Karpas-422 (cell line): ENCODE measurements at places on chromosomes 7 and 10.

DNA sequence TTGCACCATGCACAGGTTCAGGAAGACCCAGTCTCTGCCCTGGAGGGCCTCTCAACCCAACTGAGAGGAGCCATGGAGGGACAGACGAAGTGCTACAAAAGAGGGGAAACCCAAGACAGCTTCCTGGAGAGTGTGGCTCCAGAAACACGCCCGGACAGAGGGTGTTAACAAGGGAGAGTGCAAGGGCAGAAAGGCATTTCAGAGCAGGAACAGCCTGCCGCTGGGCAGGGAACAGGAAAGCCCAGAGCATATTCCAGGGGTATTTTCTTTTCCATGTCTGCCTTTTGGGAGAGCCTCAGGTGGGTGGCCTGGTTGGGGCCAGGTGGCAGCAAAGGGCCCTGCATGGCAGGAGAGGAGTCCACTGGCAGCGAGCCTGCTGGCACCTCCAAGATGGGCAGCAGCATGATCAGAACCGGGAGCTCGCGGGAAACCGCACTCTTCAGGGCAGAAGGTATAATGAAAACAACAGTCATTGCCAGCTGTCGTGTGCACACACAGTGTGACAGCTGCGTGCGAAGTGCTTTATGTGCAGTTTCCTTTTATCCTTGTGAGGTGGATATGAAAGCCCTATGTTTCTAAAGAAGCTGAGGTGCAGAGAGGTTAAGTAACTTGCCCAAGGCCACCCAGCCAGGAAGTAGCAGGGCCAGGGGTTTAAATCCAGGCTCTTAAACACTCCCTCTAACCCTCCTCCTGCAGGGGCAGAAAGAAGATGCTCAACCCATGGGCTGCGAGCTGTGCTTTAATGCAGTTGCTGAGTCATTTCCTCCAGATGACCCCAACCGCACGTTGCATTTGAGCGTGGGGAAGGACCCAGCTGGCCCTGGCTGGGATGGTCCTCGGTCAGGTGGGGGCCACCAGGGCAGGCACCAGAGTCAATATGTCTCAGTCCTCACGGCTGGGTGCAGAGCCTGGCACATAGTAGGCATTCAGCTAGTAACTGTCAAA lies 128.6 kb downstream of the OAT start:
- no peak overlapping the region for H3K4me3 ChIP-seq
- H3K27ac ChIP-seq = no peak overlapping the region
- no peaks in the 10 kb centered on the region for H3K27me3 ChIP-seq

- H3K4me3 ChIP-seq = no peak overlapping the region
- no peaks in the 10 kb centered on the region for H3K4me1 ChIP-seq
- H3K27me3 ChIP-seq = no peaks in the 10 kb centered on the region
- H3K36me3 ChIP-seq = peaks cover 84% of the 10 kb centered on the region
Measured at GRCh38 chr7:116772423-116772863, 89.9 kb upstream of the CAPZA2 start.

GRCh38 chr7:96836456-96836855 lies 126.8 kb upstream of the SEM1 start:
- H3K36me3 ChIP-seq = no peaks in the 10 kb centered on the region
- no peak for DNase-seq
- H3K4me1 ChIP-seq = no peaks in the 10 kb centered on the region

DNA sequence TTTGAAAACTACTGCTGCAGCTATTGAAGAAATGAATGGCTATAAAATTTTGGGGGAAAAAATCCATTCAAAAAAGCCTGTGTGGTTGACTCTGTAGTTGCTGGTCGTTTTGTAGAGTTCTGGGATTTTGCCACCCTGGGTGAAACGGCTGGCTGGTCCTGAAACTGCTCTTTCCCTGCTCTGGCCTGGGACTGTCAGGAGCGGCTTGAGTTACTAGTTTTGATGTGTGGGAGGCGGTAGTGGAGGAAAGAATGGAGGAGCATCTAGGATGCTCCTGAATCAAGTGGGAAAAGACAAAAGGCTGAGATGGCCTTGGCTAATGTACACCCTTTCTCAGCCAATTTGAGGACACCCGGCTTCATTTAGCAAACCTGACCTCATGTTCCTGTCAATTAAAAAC lies 72.5 kb downstream of the ZNF365 start:
- no peaks in the 10 kb centered on the region for H3K27me3 ChIP-seq
- no peak for DNase-seq
- no peak overlapping the region for H3K4me3 ChIP-seq
- H3K36me3 ChIP-seq = no peaks in the 10 kb centered on the region
- no peaks in the 10 kb centered on the region for H3K4me1 ChIP-seq
- no peak overlapping the region for H3K27ac ChIP-seq

GRCh38 chr7:137978464-137979237 lies 23.2 kb downstream of the CREB3L2 start:
- no peaks in the 10 kb centered on the region for H3K27me3 ChIP-seq
- H3K27ac ChIP-seq = no peak overlapping the region
- H3K4me3 ChIP-seq = no peak overlapping the region
- no peaks in the 10 kb centered on the region for H3K36me3 ChIP-seq
- no peaks in the 10 kb centered on the region for H3K4me1 ChIP-seq

- H3K4me3 ChIP-seq = no peak overlapping the region
- DNase-seq = no peak
- no peak overlapping the region for H3K27ac ChIP-seq
- peaks cover 34% of the 10 kb centered on the region for H3K36me3 ChIP-seq
- H3K4me1 ChIP-seq = no peaks in the 10 kb centered on the region
- H3K27me3 ChIP-seq = no peaks in the 10 kb centered on the region
Measured at GRCh38 chr10:75029857-75030256, 81.6 kb upstream of the SAMD8 start.

DNA sequence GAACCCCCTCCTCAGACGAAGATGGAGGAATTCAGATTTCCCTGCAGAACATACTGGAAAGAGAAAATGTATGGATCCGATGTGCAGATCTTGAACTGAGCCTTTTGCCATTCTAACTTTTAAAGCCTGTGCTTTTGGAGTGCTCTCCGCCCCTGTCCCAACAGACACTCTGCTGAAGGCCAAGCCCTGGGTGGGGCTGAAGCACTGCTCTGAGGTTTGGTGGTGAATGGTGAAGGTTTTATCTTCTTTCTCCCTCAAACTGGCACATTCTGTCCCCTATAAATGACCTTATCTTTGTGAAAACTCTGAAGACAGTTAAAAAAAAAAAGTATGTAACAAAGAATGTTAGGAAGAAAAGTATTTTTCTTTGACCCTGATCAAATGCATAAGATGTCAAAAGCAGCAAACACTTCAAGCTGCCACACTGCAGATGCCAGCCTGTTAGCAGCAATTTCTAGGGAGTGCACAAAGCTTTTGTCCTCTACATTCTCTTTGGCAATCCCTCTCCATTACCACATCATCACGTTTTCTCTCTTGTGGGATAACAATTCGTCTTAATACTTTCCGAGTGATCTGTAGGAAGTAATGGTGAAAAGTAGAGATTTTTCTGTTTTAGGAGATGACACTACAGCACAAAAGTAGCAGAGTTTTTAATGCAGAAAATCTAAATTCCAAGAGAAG lies 137.3 kb upstream of the CCDC6 start:
- H3K27ac ChIP-seq = no peak overlapping the region
- no peaks in the 10 kb centered on the region for H3K36me3 ChIP-seq
- no peaks in the 10 kb centered on the region for H3K27me3 ChIP-seq

DNA sequence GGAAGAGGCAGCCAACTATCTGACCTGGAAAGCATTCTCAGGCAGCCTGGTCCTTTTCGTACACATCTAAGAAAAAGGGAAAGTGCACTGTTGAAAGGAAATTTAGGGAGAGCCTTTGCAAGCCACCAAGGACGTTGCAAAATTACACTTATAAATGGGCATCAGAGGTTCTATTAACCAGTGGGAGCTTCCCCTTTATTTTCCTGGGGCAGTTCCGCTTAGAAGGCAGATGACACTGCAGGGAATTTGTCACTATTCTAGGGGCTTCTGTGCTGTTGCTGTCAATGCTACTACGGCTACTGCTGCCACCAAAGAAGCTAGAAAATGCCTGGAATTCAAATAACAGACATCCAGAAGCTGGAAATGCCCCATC lies 79.6 kb upstream of the AUTS2 start:
- no peak overlapping the region for H3K4me3 ChIP-seq
- no peaks in the 10 kb centered on the region for H3K27me3 ChIP-seq
- no peak for DNase-seq
- H3K4me1 ChIP-seq = no peaks in the 10 kb centered on the region; the same call in 1 of the 2 replicates

- no peak overlapping the region for H3K27ac ChIP-seq
- no peak overlapping the region for H3K4me3 ChIP-seq
- no peaks in the 10 kb centered on the region for H3K4me1 ChIP-seq
- DNase-seq = no peak
- H3K36me3 ChIP-seq = no peaks in the 10 kb centered on the region
Measured at GRCh38 chr7:151119055-151119415, 32.8 kb downstream of the AGAP3 start.

GRCh38 chr7:139131601-139132041 lies 22.1 kb upstream of the ZC3HAV1 start:
- no peaks in the 10 kb centered on the region for H3K36me3 ChIP-seq
- DNase-seq = no peak
- no peak overlapping the region for H3K4me3 ChIP-seq
- no peaks in the 10 kb centered on the region for H3K27me3 ChIP-seq

GRCh38 chr7:154577141-154577873 lies 425.6 kb downstream of the PAXIP1 start:
- no peaks in the 10 kb centered on the region for H3K4me1 ChIP-seq
- H3K36me3 ChIP-seq = no peaks in the 10 kb centered on the region
- no peak overlapping the region for H3K4me3 ChIP-seq
- no peak overlapping the region for H3K27ac ChIP-seq

DNA sequence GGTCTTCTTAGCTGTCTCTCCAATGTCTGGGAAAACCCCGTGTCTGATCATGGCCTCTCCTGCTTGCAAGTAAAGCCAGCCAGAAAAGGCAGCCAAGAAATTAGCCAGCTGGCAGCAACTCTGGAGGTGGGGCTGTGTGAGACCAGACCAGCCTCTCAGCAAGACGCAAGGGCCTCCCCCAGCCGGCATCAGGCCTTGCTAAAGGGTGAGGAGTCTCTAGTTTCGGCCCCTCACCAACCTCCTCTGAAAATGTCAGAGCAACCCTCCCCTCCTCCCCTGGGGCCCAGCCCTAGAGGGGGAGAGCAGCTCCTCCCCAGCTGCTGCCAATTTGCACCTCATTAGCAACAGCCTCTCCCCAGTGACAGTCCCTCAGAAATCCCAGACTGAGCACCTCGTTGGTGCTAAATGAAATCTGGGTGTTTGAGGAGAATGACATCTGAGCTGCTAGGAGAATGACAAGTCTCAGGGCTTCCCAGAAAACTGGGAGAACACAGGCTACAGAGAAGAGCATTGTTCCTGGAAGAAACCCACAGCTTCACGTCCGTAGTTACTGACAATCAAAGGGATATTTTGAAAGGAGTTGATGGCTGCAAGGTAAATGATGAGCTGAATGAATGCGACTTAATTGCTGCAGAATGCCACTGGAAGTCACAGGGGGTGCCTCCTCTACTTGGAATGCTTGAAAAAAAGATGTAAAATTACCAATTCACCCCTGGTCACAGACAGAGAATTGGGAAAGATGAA lies 25.9 kb downstream of the DGKI start:
- no peaks in the 10 kb centered on the region for H3K27me3 ChIP-seq
- H3K4me3 ChIP-seq = no peak overlapping the region
- no peak overlapping the region for H3K27ac ChIP-seq
- DNase-seq = no peak
